T-helper 2 cell treated with Interferon-gamma antibody and Interleukin-4, amounts not matched to agents 5 μg/mL and 100 μg/mL, for 36 hours (primary cell): ENCODE measurements at places on chromosomes 3 and 15.

DNA sequence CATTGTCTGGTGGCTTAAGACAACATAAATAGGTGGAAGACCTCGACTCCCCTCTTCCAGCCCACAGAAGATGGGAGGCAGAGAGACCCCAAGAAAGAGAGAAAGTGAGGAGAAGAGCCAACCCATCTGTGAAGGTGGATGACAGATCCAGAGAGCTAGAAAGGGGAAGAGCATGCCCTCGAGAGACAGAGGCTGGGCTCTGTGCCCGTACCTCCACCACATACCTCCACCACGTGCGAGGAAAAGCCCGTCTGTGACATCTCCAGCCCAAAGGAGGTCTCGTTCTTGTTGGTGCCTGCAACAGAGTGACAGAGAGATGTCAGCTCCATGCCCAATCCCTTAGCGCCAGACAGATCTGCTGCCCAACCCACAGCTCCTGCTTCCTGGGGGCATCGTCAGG is 71.1 kb downstream of the FEM1B start:
- DNase-seq, result no peak

- no peak for DNase-seq
Observed at GRCh38 chr3:65669163-65669875, 369.4 kb downstream of the MAGI1 start.

- DNase-seq, result no peak
Observed at GRCh38 chr3:191682961-191683360, 222.0 kb downstream of the PYDC2 start.

DNA sequence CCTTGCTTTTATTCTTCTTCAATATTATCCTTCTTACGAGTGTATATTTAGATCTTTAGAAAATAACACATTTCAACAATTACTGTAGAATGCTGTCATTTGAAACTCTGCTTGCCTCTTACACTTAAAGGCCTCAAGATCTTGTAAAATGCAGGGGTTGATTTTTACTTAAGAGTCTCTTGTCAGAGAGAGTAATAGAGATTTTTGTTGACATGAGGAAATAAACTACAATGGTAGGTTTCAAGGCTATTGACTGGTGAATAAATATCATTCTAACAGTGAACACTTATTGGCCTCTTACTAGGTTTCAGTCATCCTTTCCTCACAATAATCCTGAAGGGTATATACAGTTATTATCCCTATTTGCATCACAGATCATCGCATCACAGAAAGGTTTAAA is 344.6 kb downstream of the GBE1 start:
- no peak for DNase-seq

DNA sequence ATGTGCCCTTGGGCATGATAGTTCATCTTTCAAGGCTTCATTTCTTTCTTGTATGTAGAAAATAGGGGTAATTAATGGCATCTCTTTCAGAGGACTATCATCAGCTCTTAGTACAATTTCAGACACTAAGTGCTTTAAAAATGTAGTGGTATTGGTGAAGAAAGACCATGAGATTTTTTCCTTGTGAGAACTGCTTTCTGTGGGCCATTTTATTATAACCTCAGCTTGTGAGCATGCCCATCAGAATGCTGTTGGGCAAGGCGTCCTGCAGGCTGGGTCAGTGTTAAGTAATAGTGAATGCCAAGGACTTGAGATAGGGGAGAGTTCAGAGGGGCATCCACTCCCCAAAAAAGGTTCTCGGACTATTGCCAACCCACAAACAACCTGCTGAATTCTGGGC is 187.9 kb downstream of the GHSR start:
- DNase-seq, result no peak

GRCh38 chr3:143809121-143809621 is 39.1 kb downstream of the SLC9A9 start:
- DNase-seq, result no peak

DNA sequence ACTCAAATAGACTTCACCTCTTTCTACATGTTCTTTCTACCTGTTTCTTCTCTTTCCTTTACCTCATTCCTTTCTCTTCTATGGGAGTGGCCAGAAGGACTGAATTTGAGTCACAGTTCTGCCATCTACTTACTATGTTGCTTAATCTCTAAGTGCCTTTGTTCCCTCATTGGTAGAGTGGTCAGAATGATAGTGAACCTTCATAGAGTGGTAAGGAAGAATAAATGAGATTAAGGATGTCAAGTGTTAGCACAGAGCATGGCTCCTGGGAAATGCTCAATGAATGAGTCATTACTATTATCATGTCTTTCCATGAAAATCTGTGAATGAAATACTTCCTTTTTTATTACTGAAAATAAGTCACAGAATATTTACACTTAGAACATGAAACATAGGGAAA is 17.5 kb downstream of the TMEM207 start:
- no peak for DNase-seq

DNA sequence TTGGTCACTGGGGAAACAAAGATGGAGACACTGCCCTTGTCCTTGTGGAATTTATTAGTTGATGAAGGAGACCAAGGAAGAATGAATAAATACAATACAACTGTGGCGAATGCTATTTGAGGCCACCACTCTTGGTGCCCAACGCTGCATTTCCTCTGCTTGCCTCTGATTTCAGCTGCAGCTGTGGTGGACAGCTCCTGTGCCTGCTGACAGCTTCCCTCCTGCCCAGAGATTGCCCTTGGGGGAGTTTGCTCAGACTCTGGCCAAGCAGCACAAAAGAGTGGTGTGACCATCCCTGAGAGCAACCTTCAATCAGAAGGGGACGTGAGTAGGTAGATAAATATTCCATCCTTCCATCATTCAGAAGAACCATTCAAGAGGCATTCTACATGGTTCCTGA is 64.6 kb upstream of the FHIT start:
- no peak for DNase-seq

GRCh38 chr3:193594946-193595689 is 2.1 kb downstream of the OPA1 start:
- no peak for DNase-seq

DNA sequence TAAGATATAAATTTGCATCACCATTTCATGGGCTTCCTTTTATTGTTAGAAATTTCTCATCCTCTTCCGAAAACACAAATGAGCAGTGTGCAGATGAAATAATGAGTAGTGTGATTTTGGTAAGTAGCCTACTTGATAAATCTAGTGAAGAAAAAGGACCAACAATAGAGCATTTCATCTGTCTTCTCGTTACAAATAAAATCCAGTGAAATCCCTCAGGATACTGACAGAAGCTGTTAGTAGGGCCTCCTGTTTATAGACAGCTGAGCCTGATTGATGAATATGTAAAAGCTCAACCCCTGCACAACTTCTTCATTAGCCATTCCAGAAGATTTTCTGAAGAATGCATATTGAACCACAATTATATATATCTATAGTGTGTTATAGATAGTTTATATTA is 363.7 kb upstream of the EPHA6 start:
- DNase-seq, result no peak

GRCh38 chr15:69808756-69809155 is 289.0 kb downstream of the TLE3 start:
- DNase-seq, result no peak

DNA sequence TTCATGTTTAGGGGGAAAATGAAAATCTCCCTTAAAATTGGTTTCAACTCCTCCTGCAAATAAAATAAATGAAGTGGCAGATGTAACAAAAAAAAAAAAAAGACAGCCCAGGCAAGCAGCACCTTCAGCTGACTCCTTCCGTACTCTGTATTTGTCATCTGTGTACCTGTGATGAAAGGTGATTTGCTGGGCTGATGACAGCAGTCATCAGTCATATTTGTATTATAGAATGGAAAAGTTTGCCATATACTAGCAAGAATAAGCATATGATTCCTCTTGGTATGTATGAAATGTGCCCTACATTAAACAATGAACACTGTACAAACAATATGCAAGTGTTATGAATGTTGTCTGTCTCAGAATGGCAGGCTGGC is 44.1 kb upstream of the WWTR1 start:
- peak; percentile 27 for DNase-seq

GRCh38 chr3:152620395-152620794 is 214.5 kb upstream of the P2RY1 start:
- no peak for DNase-seq

DNA sequence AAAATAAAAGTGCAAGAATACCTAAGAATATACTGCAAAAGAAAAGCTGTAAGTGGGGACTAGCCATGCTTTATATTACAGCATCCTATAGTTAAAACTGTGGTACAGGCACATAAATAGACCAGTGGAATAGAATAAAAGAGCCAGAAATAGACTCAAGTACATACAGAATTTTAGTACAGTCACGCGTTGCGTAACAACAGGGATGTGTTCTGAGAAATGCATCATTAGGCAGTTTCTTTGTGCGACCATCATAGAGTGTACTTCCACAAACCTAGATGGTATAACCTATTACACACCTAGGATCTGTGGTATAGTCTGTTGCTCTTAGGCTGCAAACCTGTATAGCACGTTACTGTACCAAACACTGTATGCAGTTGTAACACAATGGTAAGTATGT is 61.8 kb downstream of the PCCB start:
- DNase-seq, result no peak

DNA sequence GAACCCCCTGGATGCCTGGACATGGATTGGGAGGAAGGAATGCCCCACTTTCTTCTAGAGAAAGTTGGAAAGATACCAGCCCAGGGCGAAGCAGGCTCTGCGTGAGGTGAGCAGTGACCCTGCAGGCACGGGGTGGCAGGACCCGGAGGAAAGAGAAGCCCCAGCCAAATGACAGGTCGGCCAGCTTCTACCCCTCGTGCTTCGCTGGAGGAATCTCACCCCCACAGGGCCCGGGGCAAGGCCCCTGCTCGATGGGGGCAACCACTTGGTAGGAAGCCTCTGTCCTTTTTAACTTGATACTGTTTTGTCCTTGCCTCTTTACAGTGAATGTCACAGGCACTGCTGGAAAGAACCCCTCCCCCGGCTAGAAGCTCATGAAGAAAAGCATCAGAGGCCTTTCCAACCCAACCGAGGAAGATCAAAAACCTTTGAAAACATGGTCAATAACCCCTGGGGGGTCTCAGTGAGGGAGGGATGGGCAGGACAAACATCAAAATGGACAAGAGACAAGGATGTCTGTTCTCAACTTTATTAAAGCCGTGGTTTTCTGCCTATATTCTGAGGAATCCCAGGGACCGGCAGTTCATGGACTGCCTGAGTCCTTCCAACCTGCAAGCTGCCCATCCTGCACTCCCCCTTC is 54.4 kb downstream of the SH3BP5 start:
- DNase-seq, result no peak

GRCh38 chr15:39270221-39270855 is 310.5 kb upstream of the THBS1 start:
- DNase-seq, result no peak

GRCh38 chr15:41961001-41961518 is 11.3 kb downstream of the EHD4 start:
- no peak for DNase-seq

- no peak for DNase-seq
Observed at GRCh38 chr3:155664925-155665695, 79.8 kb downstream of the PLCH1 start.
